ENCODE measurements at places on chromosomes 4 and X. TPM values are rescaled to one million over a fixed set of nuclear protein-coding genes. Genes with fewer than 3 reads are reported as not detected.
A peak's percentile ranks its signal among the peaks of the same experiment; 100 is the strongest.

MAGEA9 gene
- total RNA-seq, result not detected

ARR3 gene
- not detected for total RNA-seq

- no peaks in the 10 kb centered on the region for H3K36me3 ChIP-seq
- DNase-seq, result peak; percentile 55
- peaks cover 4% of the 10 kb centered on the region for H3K27me3 ChIP-seq
- H3K4me3 ChIP-seq, result no peak overlapping the region
- no peak overlapping the region for H3K27ac ChIP-seq
Observed at GRCh38 chr4:106898621-106899230, 137.4 kb downstream of the DKK2 start.

GRCh38 chr4:17098401-17098800, 200.0 kb upstream of the LDB2 start:
- H3K27me3 ChIP-seq, result no peaks in the 10 kb centered on the region
- H3K4me1 ChIP-seq, result peaks cover 40% of the 10 kb centered on the region
- no peak for DNase-seq

ELK1 gene
- total RNA-seq, result 44.3 TPM

DNA sequence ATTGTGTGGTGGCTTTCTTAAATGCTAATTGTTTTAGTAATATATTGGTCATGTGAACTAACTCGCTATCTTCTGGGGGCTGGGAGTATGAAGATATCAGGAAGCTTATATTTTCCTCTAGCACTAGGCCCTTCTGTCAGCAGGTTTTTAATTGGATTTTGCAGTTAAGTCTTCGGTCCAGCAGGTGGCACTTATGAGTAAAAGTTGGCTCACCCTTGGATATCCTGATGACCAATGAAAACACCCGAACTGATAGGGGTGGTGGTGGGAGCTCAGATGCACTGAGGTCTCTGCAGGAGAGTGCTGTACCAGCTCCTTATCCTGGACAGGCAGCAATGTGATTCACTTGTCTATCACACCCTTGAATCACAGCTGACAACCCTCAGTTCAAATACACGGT, 1365.8 kb upstream of the DIAPH2 start:
- no peaks in the 10 kb centered on the region for H3K27me3 ChIP-seq
- DNase-seq, result no peak
- H3K4me1 ChIP-seq, result no peaks in the 10 kb centered on the region
- H3K4me3 ChIP-seq, result no peak overlapping the region
- no peaks in the 10 kb centered on the region for H3K36me3 ChIP-seq
- no peak overlapping the region for H3K27ac ChIP-seq

DNA sequence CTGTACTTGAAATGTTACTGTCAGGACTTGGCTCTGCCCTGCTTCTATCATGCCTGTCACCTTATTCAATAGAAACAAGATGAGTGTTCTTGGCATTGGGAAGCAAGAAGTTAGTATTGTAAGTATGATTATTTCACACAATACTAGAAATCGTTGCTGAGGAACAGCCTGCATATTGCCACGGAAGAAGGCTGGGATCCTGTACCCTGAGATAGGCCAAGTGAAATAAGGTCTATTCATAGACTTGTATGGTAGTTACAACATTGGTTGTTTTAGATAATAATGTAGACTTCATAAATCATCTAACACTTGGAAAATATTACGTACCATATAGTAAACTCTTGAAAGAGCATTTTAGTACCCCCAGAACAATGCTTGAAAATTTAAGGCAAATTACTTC, 215.9 kb downstream of the DMD start:
- no peak overlapping the region for H3K4me3 ChIP-seq
- H3K27ac ChIP-seq, result no peak overlapping the region
- DNase-seq, result no peak
- H3K27me3 ChIP-seq, result no peaks in the 10 kb centered on the region
- no peaks in the 10 kb centered on the region for H3K36me3 ChIP-seq

DNA sequence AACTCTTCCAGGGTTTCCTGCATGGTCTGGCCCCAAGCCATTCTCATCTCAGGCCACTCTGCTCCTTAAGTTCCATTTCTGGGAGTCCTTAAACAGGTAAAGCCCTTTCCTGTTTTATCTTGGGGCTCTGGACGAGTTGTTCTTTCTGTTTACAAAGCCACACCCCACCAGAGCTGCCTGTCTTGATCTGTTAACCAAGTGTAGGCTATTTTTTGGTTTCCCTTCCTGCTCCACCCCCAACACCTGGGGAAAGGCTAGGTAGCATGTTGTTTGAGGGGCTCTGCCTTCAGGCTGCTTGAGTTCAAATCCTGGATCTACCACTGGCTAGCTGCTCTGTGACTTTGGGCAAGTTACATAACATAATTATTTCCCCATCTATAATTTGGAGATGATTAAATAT, 40.0 kb downstream of the ERVMER34-1 start:
- no peak overlapping the region for H3K27ac ChIP-seq
- H3K4me3 ChIP-seq, result no peak overlapping the region
- peaks cover 3% of the 10 kb centered on the region for H3K27me3 ChIP-seq
- peaks cover 29% of the 10 kb centered on the region for H3K4me1 ChIP-seq
- no peak for DNase-seq
- H3K36me3 ChIP-seq, result peaks cover 29% of the 10 kb centered on the region

GRCh38 chr4:36758312-36759178, 477.1 kb downstream of the DTHD1 start:
- no peaks in the 10 kb centered on the region for H3K36me3 ChIP-seq
- H3K4me3 ChIP-seq, result no peak overlapping the region
- H3K27me3 ChIP-seq, result peaks cover 2% of the 10 kb centered on the region
- no peaks in the 10 kb centered on the region for H3K4me1 ChIP-seq

DNA sequence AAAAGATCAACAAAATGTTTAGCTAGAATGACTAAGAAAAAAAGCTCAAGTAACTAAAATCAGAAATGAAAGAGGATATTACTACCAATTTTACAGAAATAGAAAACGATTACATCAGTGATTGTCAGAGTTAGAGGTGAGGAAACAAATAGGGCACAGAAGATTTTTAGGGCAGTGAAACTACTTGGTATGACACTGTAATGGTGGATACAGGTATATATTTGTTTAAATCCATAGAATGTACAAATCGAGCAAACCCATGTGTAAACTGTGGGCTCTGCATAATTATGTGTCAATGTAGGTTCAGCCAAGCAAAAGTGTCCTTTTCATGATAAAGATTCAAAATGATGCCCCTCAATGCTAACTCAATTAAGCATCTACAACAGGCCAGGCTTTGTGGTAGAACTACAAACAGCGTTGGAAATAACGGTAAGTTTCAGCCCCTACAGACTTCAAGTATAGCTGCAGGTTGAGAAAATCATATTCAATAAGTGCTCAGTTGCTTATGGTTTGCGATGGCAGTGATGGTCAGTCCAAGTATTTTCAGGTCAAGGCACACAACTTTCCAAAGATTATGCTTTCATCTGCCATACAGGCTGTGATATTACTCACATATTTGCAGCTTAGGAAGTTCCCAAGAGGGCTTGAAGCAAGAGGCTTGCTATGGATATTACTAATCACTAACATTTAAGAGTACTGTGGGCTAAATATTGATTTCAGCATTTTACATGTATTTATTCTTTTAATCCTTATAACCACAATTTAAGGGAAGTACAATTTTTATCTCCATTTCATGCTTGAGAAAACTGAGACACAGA, 158.6 kb downstream of the TET2 start:
- H3K4me3 ChIP-seq, result no peak overlapping the region
- no peaks in the 10 kb centered on the region for H3K4me1 ChIP-seq
- no peak overlapping the region for H3K27ac ChIP-seq
- H3K27me3 ChIP-seq, result no peaks in the 10 kb centered on the region
- no peak for DNase-seq

GRCh38 chr4:67694662-67695061, 6.3 kb downstream of the UBA6 start:
- no peak overlapping the region for H3K4me3 ChIP-seq
- no peak for DNase-seq
- peaks cover 66% of the 10 kb centered on the region for H3K36me3 ChIP-seq
- H3K4me1 ChIP-seq, result peaks cover 45% of the 10 kb centered on the region

CT83 gene
- not detected for total RNA-seq

GRCh38 chr4:10120943-10121567, 4.5 kb upstream of the WDR1 start:
- H3K4me3 ChIP-seq, result no peak overlapping the region
- H3K4me1 ChIP-seq, result peaks cover 25% of the 10 kb centered on the region
- DNase-seq, result no peak
- H3K36me3 ChIP-seq, result peaks cover 1% of the 10 kb centered on the region

ZDHHC9 gene
- total RNA-seq, result 37.5 TPM
